ENCODE measurements at places on chromosomes 5 and 9.

DNA sequence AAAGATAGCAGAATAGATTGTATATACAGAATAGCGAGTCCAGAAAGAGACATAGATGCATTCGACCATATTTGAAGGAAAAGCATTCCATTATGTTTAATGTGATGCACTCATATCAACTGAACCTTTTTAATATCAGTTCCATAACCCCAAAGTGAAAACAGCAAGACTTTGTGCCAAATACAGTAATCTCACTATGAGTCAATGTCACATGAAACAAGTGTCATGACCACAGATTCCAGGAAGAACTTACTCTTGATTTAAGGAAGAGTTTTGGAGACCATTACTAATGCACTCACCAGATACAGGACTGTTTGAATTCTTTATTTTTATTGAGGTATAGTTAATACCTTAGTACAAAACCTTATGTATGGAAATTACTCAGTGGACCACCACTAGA, 220.5 kb downstream of the SH3GL2 start:
- peak; percentile 78 for DNase-seq

- peak; percentile 96 for DNase-seq
Observed at GRCh38 chr5:142803428-142804125, 33.4 kb downstream of the ARHGAP26 start.

DNA sequence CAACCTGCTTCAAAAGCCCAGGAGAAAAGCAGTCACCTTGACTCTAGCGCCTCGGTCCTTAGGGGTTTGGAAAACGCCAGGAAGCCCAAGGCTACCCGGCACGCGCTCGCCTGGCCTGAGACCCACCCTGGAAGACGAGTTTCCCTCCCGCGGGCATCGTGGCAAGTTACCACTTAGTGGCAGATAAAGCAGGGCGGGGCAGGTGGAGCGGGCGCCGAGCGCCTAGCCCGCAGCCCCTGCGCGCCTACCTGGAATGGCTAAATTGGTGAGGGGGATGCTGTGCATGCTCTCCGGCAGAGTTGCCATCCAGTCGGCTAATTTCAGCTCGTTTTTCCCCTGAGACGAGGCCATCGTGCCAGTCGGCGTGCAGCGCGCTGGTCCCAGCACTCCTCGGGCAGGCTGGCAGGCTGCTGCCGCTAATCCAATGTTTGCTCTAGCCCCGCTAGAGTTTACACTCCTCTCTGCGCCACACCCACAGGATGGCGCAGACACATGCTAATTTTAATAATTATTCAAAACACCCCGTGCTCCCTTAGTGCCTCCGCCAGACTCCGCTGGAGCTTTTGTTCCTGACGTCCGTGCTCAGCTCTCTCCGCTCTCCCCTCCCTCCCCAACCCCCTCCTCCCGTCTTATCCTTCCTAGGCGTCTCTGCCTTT, at the start of gene PLCXD3:
PLCXD3 (minus strand) TSS at position 426 of the 656 bp plus-strand sequence; CDS start at position 351, 75 bp downstream.
- DNase-seq: no peak

GRCh38 chr5:38719916-38720315, 125.9 kb upstream of the OSMR start:
- no peak for DNase-seq

- DNase-seq: peak; percentile 55
Observed at GRCh38 chr5:66828548-66829357, 232.6 kb downstream of the MAST4 start.

Measured in suppressor macrophage (primary cell).